ENCODE measurements at places on chromosomes 5 and 9. TPM values are rescaled to one million over a fixed set of nuclear protein-coding genes. Genes with fewer than 3 reads are reported as not detected.

- DNase-seq = peak; percentile 3
Observed at GRCh38 chr5:163306421-163306820, 131.0 kb upstream of the CCNG1 start.

GRCh38 chr9:131612851-131613250 is 67.5 kb downstream of the PRRT1B start:
- no peak for DNase-seq

DNA sequence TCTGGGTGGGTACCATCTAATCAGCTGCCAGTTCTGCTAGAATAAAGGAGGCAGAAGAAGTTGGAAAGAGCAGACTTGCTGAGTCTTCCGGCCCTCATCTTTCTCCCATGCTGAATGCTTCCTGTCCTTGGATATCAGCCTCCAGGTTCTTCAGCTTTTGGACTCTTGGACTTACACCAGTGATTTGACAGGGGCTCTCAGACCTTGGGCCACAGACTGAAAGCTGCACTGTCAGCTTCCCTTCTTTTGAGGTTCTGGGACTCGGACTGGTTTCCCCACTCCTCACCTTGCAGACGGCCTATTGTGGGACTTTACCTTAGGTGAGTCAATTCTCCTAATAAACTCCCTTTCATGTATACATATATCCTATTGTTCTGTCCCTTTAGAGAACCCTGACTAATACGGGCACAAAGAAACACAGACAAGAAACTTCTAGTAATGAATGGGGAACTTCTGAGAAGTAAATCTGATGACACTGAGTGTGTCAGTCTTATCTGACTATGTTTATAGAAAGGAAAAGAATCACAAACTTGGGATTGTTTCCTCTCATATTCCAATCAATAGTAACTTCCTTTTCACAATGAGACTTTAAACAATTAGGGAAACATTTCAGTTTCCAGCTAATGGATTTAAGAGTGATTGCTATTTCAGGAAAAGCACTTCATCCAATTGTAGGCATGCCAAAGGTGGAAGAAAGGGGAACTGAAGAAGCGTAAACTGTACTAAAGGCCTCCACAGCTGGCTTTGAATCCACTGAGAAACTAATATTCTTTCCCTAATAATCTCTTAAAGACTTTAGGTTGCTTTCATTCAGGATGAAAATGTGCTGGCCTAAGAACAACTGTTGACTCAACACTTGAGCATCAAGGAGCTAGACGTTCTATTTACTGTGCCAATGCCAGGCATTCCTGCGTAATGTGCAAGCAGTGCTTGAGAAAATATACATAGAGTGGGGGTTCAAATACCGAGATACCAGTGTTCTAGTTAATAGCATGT is 127.9 kb upstream of the PTGER4 start:
- no peak for DNase-seq

GRCh38 chr5:44454002-44454401 is 64.8 kb upstream of the FGF10 start:
- DNase-seq = no peak

- DNase-seq = no peak
Observed at GRCh38 chr5:132322266-132322665, 28.1 kb downstream of the SLC22A4 start.

GRCh38 chr5:65903581-65903980 is 22.8 kb upstream of the ERBIN start:
- DNase-seq = no peak

DNA sequence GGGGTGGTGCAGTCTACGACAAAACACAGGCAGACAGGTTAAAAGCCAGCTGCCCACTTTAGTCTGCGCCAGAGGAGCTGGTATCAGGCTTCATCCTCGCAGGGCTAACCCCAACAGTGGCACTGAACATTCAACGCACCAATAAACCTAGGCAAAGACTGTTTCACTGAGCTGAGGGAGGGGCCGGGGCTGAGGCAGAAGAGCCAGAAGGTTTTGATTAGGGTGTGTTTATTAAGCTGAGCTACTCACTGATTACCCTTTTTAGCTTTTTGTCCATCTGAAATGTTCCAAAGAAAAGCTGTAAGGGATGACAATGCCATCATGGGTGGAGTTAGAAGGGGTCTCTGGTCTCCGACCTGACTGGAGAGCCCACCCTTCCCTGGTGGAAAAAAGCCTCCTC is 1.4 kb downstream of the ZMYND19 start:
- no peak for DNase-seq

GRCh38 chr5:120255214-120255613 is 208.9 kb upstream of the PRR16 start:
- no peak for DNase-seq

PCDHB8 gene
- total RNA-seq = not detected

KLF4 gene
- 55.0 TPM for total RNA-seq

PCDHGC4 gene
- 0.87 TPM for total RNA-seq

All from stomach (tissue), 19 donors.